ENCODE measurements at places on chromosomes 5 and 9. TPM values are rescaled to one million over a fixed set of nuclear protein-coding genes. Genes with fewer than 3 reads are reported as not detected.

Gene C9orf85
- total RNA-seq, result 9.4 TPM

Gene PCDHB14
- total RNA-seq, result 7.7 TPM

Gene NUTM2G
- not detected for total RNA-seq

Gene SCGB3A2
- total RNA-seq, result not detected

Gene IL4
- not detected for total RNA-seq

Gene CCDC152
- not detected for total RNA-seq

Gene FGF1
- total RNA-seq, result not detected

Gene TMEM252
- total RNA-seq, result not detected

Gene SLC46A2
- not detected for total RNA-seq

Gene FGD3
- 0.96 TPM for total RNA-seq

Gene MLANA
- not detected for total RNA-seq

Gene SLC34A1
- 1.5 TPM for total RNA-seq

- no peak for DNase-seq
Measured at GRCh38 chr9:133088756-133089155, 27.0 kb downstream of the CEL start.

GRCh38 chr5:118598311-118598710 lies 390.0 kb downstream of the DTWD2 start:
- no peak for DNase-seq

GRCh38 chr5:107672211-107673038 lies 1.7 kb upstream of the EFNA5 start:
- DNase-seq, result peak; percentile 98

- no peak for DNase-seq
Measured at GRCh38 chr5:100760688-100761087, 142.4 kb downstream of the ST8SIA4 start.

GRCh38 chr5:55823151-55823796 lies 27.9 kb upstream of the IL31RA start:
- no peak for DNase-seq

DNA sequence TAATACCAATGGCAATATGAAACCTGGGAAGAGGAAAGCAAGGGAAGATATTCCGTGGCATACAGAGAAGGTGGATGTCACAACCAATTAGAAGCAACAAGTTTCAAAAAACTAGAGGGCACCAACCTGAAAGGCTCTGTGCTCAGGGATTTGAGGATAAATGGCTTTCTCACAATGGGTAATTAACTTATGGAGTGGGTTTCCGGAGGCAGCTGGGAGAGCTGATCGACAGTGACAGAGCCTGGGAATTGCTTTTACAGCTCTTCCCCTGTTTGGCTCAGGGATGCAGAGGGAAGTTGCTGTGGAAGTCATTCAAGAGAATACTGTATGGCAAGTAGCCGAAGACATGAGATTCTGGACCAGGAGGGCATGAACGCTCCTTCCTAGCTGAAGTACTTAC lies 237.0 kb downstream of the KIF4B start:
- DNase-seq, result no peak

DNA sequence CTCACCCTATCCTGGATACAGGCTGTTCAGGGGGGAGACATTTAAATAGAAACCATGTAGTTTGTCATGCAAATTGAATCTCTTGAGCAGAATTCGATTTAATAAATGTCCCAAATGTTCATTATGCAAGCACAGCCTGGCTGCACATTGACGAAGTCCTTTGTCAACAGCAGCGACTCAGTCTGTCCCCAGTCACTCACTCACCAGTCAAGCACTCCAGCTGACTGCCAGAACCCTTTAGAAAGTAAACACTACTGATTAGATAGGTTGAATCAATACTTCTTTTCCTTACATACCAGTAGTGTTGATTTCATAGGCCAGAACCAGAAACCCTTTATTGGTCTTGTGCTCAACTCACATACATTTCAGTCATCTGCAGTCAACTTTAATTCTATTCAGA lies 27.5 kb downstream of the CDH6 start:
- DNase-seq, result no peak

DNA sequence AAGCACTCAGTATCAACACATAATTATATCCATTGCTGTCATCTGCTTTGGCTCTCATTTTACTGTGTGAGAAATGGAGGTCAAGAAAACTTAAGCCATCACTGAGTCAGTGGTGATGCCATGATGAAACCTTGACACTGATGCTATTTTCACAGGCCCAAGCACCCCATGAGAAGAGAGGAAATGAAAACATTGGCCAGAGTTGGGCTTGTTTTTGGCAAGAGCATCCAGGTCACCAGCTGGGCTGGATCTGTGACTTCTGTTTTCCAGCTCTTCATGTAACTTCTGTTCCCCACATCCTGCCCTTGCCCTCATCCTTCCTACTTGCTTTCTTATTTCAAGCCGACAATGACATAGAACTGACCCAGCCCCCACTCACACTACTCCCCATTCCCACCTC lies 10.0 kb downstream of the LCP2 start:
- no peak for DNase-seq

DNA sequence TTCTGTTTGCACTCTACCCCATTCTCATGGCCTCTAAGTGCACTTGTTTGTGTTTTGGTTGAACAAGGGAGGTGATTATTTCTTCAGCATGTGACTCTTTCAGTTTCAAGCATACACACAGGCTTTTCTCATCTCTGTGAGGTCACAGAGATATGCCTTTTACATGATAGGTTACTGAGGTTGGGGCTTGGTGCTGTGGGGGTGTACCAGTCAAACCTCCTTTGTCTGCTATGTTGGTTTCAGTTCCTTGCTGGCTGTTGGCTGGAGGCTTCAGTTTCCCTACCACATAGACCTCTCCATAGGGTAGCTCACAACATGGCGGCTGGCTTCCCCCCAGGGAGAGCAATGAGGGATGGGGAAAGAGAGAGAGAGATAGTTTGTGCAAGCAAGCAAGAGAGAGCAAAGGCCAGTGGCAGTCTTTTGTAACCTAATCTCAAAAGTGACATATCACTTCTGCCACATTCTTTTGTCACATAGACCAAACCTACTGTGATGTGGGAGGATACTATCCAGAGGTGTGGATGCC lies 96.7 kb upstream of the SEMA6A start:
- DNase-seq, result no peak

GRCh38 chr9:77876091-77876490 lies 155.5 kb downstream of the GNAQ start:
- no peak for DNase-seq

- no peak for DNase-seq
Measured at GRCh38 chr9:100774962-100775361, 197.1 kb downstream of the CAVIN4 start.

GRCh38 chr5:7793895-7794294 lies 57.0 kb downstream of the CFAP90 start:
- no peak for DNase-seq

- no peak for DNase-seq
Measured at GRCh38 chr5:74667396-74667795, 17.6 kb upstream of the HEXB start.

- peak; percentile 64 for DNase-seq
Measured at GRCh38 chr9:4301971-4302427, 2.1 kb upstream of the GLIS3 start.

DNA sequence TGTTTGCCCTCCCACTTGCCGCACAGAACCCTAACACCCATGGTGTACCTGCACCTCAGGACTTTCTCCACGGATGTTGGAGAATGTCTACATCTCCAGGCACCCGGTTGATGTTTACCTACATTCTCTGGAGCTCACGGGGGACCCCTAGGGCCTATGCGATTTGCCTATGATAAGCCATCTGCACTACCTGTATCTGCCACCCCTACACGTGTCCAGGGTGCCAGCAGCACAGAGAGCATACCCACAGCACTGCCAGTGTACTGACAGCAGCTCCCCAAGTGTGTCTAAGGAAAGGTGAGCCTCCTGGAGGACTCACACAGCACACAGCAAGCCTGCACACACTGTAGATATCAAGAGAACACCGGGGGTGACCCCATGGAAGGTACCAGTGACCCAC lies 31.3 kb upstream of the LMX1B start:
- DNase-seq, result no peak

GRCh38 chr9:124743686-124744348 lies 27.3 kb downstream of the NR6A1 start:
- peak; percentile 31 for DNase-seq

DNA sequence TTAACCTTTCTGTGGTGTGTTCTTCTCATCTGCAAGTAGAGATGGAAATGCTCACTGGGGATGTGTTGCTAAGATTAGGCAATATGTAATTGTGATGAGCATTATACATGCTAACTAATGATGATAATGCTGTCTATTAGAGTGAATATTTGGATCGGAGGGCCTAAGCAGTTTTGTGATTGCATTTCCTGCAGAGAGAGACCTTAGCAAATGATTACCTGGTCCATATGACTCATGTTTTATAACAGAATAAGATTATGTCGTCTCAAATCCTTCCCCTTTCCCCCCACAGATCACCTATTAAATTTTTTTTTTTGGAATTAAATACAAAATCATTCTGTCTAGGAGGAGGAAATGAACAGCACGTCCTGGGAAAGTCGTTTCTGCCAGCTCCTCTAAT lies 82.7 kb downstream of the IZUMO3 start:
- DNase-seq, result no peak

- DNase-seq, result no peak
Measured at GRCh38 chr9:15192856-15193255, 114.2 kb downstream of the TTC39B start.

- no peak for DNase-seq
Measured at GRCh38 chr9:124475158-124475867, 25.1 kb downstream of the ADGRD2 start.

- peak; percentile 25 for DNase-seq
Measured at GRCh38 chr5:119255571-119256356, 100.1 kb upstream of the TNFAIP8 start.

DNA sequence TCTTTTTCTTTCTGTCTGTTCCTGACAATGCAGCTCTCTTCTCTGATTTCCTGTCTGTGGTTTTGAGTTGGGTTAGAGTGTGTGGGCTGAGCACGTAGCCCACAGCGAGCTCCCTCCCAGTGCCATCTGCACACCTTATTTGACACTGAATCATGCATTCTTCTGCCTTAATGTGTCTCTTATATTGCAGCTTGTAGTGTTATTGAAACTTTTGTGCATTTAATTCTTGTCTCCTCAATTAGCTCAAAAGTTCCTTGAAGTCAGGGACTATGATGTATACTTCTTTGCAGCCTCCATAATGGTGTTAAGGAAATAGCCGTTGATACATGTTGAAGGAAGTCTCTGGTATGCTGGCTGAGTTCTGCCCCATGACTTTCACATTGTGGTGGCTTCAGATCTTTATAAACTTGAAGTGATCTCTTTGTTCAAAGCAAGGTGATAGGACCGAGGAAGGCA lies 576.2 kb upstream of the CLINT1 start:
- DNase-seq, result no peak

- DNase-seq, result no peak
Measured at GRCh38 chr5:122943050-122943698, 93.4 kb downstream of the PPIC start.

DNA sequence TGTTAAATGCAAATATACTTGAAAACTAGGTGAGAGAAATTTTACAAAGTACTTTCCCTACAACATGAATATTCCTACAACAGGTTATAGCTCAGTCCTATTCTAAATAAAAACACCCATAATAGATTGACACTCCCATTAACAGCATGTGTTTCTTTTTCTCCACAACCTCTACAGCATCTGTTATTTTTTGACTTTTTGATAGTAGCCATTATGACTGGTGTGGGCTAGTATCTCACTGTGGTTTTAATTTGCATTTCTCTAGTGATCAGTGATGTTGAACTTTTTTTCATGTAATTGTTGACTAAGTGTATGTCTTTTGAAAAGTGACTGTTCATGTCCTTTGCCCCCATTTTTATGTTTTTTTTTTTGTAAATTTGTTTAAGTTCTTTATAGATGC lies 1506.1 kb upstream of the CDH9 start:
- DNase-seq, result peak; percentile 6

- DNase-seq, result no peak
Measured at GRCh38 chr9:97431549-97432143, 19.8 kb downstream of the TDRD7 start.

- DNase-seq, result no peak
Measured at GRCh38 chr5:179738742-179739141, 6.1 kb downstream of the MAML1 start.

DNA sequence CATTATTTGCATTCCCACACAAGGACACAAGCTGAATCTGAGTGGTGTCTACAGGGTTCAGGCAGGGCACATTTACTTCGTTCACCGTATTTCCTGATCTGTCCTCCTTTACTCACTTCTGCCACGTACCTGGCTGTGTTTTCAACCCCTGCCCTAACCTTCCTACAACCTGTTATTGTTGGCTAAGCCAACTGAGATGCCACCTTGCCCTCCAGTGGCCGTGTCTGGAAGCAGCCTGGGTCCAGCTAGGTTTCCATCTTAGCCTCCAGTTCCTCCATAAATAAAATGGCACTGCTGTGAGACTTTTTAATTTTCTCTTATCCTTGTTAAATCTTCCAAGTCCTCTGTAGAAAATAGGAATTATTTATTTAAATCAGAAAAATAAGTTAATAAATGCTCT lies 64.8 kb downstream of the ATP10B start:
- no peak for DNase-seq

- no peak for DNase-seq
Measured at GRCh38 chr5:155827949-155828348, 499.0 kb upstream of the SGCD start.

DNA sequence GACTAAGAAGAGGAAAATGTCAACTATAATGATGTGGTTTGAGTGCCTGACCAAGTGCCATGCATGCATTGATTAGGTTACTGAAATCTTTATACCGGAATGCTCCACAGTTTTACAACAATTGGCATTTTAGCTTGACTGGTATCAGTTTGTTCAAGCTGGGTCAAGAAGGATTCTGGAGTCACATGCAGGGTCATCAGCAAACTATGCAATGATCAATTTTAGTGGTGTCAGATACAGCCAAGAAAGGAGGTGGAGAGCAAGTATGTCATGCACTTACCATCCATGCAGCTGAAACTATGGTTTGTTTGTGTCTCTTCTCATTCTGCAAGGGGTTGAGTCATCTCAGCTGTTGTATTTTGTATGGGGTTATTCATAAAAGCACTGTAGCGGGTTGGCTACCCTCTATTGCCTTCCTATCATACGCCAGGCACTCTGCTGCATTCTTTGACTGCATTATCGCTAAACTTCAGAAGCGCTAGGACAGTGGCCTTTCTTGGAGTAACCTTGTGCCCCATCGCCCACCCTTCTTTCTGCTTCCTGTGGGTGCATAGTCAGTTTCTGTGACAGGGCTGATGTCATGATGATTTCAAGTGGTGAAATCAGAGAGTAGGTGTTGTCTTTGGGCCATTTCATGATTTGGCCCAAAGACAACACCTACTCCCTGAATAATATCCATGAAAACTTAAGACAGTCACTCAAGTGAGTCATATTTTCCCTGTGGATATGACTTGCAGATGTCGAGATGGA lies 145.4 kb downstream of the MTX3 start:
- peak; percentile 56 for DNase-seq

GRCh38 chr9:25700430-25700829 lies 22.2 kb upstream of the TUSC1 start:
- no peak for DNase-seq

Data from Caki2 (cell line).